ENCODE measurements at places on chromosomes 1 and 21.
A peak's percentile ranks its signal among the peaks of the same experiment; 100 is the strongest.

DNA sequence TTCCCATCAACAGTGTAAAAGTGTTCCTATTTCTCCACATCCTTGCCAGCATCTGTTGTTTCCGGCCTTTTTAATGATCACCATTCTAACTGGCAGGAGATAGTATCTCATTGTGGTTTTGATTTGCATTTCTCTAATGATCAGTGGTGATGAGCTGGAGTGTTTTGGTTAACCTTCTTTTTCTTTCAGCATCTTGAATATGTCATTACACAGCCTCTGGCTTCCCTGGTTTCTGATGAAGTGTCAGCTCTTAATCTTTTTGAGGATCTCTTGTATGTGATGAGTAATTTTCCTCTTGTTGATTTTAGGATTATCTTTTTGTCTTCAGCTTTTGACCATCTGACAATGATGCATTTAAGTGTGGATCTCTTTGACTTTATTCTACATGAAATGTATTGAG is 133.2 kb upstream of the GRIK3 start:
- DNase-seq: no peak

- no peak for DNase-seq
These were observed 56.4 kb downstream of the KIRREL1 start for GRCh38 chr1:158049853-158050252.

- DNase-seq: no peak
These were observed 352.4 kb downstream of the PTBP2 start for GRCh38 chr1:97073936-97074335.

DNA sequence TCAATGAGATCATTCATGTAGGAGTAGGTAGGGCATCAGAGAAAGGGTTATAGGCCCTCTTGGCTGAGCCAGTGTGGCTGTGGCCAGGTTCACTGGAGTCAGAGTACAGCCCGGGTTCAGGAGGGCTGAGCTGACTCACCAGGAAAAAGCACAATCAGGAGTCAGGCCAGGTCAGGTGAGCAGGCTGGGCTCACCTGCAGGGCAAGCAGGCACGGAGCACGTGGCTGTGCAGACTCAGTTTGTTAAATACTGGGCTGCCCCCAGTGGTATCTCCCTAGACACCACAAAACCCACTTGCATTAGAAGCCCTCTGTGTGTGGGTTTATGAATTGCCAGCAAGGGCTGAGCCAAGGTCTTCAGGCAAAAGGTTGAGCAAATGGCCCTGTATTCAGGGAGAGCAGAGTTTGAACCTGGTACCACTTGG is 122.1 kb upstream of the SERBP1 start:
- no peak for DNase-seq

DNA sequence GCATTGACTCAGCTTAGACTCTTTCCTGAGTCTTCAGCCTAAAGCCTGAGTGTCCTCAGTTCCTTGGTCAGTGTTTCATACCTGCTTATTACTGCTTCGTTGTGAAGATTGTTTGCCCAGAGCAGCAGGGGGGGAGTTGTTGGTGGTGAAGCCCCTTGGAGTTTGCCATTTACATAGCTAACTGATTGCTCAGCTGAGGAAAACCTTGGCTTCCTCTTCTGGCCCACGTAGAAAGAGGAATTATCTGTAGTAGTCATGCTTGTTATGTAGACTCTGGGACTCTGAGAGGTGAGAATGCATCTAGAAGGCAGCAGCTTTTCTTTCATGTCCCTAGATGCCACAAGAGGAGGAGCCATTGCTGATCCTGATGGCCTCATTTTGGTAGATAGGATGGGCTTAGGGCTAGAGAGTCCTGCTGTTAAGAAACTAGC is 125.9 kb downstream of the MAST2 start:
- DNase-seq: peak; percentile 89

GRCh38 chr1:248793592-248793991 is 32.1 kb downstream of the SH3BP5L start:
- no peak for DNase-seq

GRCh38 chr1:109214695-109215623 is 1.2 kb downstream of the SARS1 start:
- DNase-seq: peak; percentile 69

DNA sequence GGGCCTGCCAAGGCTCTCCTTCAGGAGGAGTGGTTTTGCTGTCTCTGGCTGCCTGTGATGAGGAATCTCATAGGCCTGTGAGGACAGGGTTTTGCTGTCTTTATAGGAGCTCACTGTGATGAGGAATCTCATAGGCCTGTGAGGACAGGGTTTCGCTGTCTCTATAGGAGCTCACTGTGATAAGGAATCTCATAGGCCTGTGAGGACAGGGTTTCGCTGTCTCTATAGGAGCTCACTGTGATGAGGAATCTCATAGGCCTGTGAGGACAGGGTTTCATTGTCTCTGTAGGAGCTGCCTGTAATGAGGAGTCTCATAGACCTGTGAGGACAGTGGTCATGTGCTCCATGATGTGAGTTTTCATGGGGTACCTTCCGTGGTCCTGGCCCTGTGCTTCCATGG is 29.0 kb downstream of the CLIC6 start:
- no peak for DNase-seq

GRCh38 chr1:38208716-38209632 is 162.4 kb upstream of the POU3F1 start:
- DNase-seq: no peak

DNA sequence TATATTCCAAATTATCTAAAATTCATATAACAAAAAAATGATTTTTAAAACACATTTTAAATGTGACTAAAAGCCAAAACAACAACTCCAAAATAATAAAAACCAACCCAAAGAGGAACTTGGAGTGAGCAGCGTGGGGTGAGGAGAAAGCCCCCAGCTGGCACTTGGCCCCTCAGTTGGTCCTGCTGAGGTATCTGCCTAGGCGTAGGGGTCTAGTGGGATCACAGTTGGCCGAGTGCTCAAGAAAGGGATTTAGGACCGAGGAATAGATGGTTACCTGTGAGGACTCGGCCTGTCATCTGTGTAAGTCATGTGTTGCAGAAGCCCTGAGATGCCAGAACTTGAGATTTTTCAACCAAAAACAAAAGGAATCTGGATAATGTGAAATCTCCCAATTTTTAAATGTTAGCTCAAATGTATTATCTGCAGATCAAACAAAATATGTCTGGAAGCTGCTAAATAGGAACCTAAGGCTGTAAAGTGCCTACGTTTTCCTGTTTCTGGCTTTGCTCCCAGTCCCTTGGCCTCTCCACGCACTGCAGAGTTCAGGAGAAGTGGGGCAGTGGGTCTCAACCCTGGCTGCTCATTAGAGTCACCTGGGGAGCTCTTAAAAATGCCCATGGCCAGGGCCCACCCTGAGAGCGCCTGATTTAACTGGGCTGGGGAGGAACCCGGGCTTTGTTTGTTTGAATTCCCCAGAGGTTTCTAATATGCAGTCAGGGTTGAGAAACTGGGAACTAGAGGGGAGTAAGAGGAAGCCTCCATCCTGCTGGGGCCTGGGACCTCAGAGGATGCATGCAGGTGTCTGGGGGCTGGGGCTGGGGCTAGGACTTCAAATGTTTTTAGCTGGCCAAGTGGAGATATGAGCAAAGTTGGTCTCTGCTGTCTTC is 38.5 kb upstream of the LDLRAP1 start:
- DNase-seq: no peak

DNA sequence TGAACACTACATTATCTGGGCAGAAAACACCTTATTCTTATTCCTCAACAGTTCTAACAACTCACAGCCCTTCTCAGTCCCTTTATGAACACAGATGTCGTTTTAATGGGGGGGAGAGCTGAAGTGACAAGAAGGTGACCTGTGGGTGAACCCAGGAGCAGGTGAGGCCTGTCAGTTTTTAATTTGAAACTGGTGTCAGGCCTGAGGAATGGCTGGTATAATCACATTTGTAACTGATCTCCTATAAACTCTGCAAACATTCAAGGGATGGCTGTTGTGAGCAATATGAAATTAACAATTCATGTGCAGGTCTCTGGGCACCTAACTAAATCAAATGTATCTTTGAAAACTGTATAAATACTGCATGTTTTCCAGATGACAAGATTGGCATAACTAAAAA is 362.1 kb upstream of the NR5A2 start:
- no peak for DNase-seq

DNA sequence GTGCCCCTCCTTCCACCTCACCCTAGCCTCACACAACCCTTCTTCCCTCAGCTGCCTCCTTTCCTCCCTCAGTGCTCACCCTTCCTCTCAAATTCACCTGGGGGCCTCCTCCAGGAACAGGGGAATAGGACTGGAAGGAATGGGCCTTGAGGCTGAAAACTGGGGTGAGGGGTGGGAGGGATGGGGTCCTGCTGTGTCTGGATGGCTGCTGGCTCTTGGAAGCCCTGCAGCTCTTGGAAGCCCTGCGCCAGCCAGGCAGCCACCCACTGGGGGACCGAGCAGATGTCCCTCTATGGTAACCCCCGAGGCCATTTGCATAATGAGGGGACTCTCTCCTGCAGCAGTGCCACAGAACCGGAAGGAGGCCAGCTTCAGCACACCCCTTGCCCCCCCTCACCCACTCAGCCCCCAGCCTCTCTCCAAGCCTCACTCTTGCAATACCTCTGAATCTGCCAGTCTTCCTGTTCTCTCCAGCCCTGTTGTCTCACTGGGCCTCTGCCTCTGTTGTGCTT is 85.2 kb downstream of the KIRREL1 start:
- no peak for DNase-seq

GRCh38 chr1:77319036-77319705 is 37.4 kb downstream of the AK5 start:
- peak; percentile 55 for DNase-seq

Data from HFFc6 (cell line).